ENCODE measurements at places on chromosomes 7 and 10. TPM values are rescaled to one million over a fixed set of nuclear protein-coding genes. Genes with fewer than 3 reads are reported as not detected.

DNA sequence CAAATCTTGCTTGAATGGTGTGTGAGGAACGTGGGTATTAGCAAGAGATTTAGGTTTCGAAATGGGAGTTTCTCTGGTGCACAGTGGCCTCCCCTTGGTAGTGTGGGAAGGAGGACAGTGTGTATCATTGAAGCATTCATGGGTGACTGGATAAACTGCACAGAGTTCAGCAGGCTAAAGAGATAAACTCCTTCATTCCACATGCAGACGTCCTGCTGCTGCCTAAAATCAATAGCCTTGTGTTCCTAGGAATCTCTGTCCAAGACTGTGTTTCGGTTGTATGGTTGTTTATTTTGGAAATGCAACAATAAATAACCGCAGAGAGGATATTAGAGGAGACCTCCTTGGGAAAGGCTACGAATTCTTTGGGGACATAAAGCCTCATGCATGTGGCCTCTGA lies 100.9 kb upstream of the FAM171A1 start:
- DNase-seq, result no peak
- no peak overlapping the region for H3K4me3 ChIP-seq
- H3K27ac ChIP-seq, result no peak overlapping the region
- H3K27me3 ChIP-seq, result peaks cover 2% of the 10 kb centered on the region
- no peaks in the 10 kb centered on the region for H3K4me1 ChIP-seq

DNA sequence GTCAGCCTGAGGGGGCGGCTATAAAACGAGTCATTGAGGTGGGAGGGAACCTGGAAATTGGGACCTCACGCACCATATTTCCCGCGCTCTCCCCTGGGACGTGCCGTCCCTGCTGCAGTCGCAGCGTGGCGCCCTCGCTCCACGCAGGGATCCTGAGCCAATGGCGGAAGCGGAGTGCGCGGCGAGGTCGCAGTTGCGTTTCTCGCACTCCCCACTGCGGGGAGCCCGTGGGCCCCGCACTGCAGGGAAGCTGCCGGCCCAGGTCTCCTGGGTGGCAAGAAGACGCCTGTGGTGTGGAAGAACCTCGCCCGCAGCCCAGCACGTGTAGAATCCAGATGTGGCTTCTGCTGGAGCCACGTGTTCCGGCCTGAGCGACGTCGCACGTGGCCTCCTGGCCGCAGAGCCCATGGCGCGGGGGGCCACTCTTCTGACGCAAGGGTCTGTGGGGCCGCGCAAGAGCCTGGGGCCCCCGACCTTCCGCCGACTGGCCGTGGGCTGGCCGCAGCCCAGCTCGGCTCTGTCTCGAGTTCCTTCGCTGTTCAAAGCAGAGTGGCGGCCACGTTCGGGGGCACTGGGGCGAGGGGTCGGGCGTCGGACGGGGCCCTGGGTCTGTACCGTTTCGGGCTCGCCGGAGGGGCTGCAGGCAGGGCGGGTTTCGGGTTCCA lies 26.4 kb downstream of the HIF1AN start:
- H3K36me3 ChIP-seq, result peaks cover 16% of the 10 kb centered on the region
- DNase-seq, result peak; percentile 84
- H3K27me3 ChIP-seq, result peaks cover 40% of the 10 kb centered on the region
- H3K4me3 ChIP-seq, result no peak overlapping the region

The TSPAN12 gene
- total RNA-seq, result not detected

DNA sequence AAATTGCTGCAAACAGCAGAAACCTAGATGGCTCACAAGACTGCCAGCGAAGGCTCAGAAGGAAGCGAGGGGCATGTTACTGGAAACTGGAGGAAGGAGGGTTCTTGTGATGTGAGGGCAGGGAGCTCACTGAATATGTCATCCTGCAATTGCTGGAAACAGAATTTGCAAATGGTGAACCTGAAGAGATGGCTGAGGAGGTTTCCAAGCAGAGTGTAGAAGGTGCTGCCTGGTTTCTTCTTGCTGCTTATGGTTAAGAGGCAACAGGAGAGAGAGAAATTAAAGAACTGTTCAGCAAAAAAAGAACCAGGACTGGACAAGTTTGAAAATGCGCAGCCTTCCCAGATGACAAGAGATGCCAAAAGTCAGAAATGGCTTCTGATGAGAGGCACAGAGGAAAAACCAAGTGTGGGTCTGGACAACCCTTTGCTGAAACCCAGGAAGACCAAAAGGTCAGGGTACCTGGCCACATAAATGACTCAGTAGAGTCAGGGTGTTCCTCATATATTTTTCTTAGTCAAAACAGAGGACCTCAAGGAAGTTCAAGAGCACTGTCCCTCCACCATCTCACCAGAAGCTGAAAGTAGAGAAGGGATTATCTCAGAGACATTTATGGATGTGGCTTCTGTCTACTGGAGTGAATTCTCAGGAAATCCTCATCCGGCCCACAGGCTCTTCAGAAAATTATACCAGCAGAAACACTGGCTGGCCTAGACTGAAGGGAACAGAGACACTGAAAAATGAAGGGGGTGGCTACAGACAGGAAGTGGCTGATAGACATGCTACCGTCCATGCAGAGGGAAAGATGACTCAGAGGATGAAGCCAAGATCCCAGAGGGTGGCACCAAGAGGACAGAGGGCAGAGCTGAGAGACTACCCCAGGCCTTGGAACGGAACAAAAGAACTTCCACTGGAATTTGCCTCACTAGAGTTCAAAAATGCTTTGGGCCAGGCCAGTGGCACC lies 10.1 kb downstream of the PAPOLB start:
- DNase-seq, result no peak
- H3K27ac ChIP-seq, result no peak overlapping the region
- H3K27me3 ChIP-seq, result peaks cover 4% of the 10 kb centered on the region
- H3K4me1 ChIP-seq, result peaks cover 8% of the 10 kb centered on the region

The CYP2C19 gene
- total RNA-seq, result 0.13 TPM

The GOLGA7B gene
- total RNA-seq, result 11.2 TPM

The SKIDA1 gene
- 0.25 TPM for total RNA-seq

DNA sequence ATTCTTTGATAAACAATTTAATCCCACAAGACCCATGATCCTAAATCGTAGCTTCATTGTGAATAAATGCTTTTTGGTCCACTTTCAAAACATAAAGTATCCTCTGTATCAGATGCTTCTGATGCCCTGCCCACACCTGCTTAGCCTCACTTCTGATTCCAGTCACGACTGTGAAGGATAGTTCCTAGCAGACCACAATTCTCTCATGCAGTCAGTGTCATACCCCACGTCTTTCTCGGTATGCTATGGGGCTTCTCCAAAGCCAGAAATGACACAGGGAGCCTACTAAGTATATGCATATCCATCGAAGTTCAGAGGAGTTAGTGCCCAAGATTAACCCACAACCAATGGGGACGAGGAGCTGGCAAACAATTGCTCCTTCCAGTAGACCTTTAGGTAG lies 27.6 kb upstream of the CTNNA3 start:
- no peak overlapping the region for H3K27ac ChIP-seq
- no peak overlapping the region for H3K4me3 ChIP-seq
- H3K36me3 ChIP-seq, result no peaks in the 10 kb centered on the region
- H3K4me1 ChIP-seq, result no peaks in the 10 kb centered on the region
- peaks cover 5% of the 10 kb centered on the region for H3K27me3 ChIP-seq
- no peak for DNase-seq

DNA sequence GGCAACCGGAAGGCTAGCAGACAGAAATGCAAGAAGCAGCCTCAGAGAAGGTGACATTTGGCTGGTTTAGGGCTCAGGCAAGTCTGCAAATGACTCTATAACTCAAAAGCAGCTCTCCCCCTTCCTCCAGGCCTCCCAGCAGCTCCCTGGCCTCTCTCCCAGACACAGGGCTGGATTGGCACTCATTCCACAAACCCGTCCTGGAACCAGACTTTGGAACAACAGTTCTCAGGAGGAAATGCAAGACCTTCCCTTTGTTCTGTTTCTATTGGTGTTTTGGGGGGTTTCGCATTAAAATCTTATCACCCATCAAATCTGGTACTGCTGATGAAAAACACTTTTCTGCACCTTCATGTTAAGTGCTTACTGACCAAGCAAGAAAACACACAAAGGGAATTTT lies 40.3 kb upstream of the EFCAB10 start:
- H3K4me3 ChIP-seq, result no peak overlapping the region
- no peak for DNase-seq
- H3K36me3 ChIP-seq, result peaks cover 45% of the 10 kb centered on the region
- H3K4me1 ChIP-seq, result no peaks in the 10 kb centered on the region
- H3K27ac ChIP-seq, result no peak overlapping the region

GRCh38 chr10:69043931-69044531 lies 43.9 kb upstream of the SRGN start:
- peak overlapping the region; percentile 33 for H3K4me3 ChIP-seq
- peak; percentile 71 for DNase-seq
- H3K4me1 ChIP-seq, result peaks cover 58% of the 10 kb centered on the region
- H3K27me3 ChIP-seq, result no peaks in the 10 kb centered on the region
- peak overlapping the region; percentile 98 for H3K27ac ChIP-seq
- no peaks in the 10 kb centered on the region for H3K36me3 ChIP-seq

- peak; percentile 65 for DNase-seq
- no peak overlapping the region for H3K4me3 ChIP-seq
- no peaks in the 10 kb centered on the region for H3K36me3 ChIP-seq
Measured at GRCh38 chr10:13659887-13660550, 73.3 kb downstream of the PRPF18 start.

GRCh38 chr10:70455213-70455630 lies 13.7 kb upstream of the NODAL start:
- no peaks in the 10 kb centered on the region for H3K36me3 ChIP-seq
- peaks cover 46% of the 10 kb centered on the region for H3K27me3 ChIP-seq
- no peaks in the 10 kb centered on the region for H3K4me1 ChIP-seq
- no peak overlapping the region for H3K4me3 ChIP-seq

- H3K4me1 ChIP-seq, result peaks cover 6% of the 10 kb centered on the region
- no peaks in the 10 kb centered on the region for H3K36me3 ChIP-seq
- no peak overlapping the region for H3K27ac ChIP-seq
- H3K4me3 ChIP-seq, result no peak overlapping the region
- peaks cover 77% of the 10 kb centered on the region for H3K27me3 ChIP-seq
Measured at GRCh38 chr10:23197416-23197861, 5.3 kb downstream of the PTF1A start.

GRCh38 chr10:128098631-128099030 lies 27.6 kb downstream of the MKI67 start:
- DNase-seq, result no peak
- no peak overlapping the region for H3K4me3 ChIP-seq
- H3K4me1 ChIP-seq, result peaks cover 63% of the 10 kb centered on the region
- H3K36me3 ChIP-seq, result peaks cover 65% of the 10 kb centered on the region
- peak overlapping the region; percentile 55 for H3K27ac ChIP-seq

DNA sequence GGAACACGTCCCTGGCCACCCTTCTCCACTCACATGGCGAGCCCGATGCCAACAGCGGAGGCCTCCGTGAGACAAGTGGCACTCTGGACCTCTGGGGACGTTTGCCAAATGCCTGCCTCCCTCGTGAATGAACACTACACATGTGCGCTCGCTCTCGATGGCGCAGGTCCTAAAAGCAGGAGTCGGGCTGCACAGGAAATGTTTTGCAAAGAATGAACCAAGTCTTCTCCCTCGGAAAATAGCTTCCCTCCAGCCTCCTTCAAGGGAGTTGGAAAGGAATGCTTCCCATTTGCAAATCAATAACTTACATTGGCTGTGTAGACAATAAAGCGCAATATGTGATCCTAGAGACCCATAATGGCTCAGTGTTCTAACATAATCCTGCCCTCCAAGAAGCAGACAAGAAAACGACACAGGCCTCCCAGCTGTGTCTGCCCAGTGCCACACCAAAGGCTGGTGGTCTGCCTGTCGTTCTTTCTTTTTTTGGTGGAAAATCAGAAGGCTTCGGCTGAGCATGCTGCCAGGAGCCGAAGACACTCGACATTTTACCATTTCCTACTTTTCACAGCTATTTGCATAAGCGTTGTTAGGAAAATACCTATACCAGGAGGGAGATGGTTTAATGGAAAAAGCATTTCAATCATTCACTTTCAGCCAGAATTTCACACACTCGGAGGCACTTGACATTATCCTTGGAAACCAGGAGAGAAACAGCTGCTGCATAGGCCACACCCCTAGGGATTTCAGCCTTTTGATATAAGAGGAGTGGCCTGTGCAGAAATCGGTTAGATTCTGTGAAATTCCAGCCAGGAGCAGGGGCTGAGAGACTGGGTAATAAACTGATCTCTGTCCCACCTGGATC lies 38.4 kb downstream of the ATXN7L1 start:
- DNase-seq, result no peak
- peaks cover 10% of the 10 kb centered on the region for H3K27me3 ChIP-seq
- H3K36me3 ChIP-seq, result no peaks in the 10 kb centered on the region
- no peak overlapping the region for H3K27ac ChIP-seq
- H3K4me3 ChIP-seq, result no peak overlapping the region

GRCh38 chr10:92066386-92066785 lies 142.8 kb downstream of the BTAF1 start:
- no peaks in the 10 kb centered on the region for H3K36me3 ChIP-seq
- H3K27ac ChIP-seq, result no peak overlapping the region
- no peak for DNase-seq
- peaks cover 1% of the 10 kb centered on the region for H3K4me1 ChIP-seq

DNA sequence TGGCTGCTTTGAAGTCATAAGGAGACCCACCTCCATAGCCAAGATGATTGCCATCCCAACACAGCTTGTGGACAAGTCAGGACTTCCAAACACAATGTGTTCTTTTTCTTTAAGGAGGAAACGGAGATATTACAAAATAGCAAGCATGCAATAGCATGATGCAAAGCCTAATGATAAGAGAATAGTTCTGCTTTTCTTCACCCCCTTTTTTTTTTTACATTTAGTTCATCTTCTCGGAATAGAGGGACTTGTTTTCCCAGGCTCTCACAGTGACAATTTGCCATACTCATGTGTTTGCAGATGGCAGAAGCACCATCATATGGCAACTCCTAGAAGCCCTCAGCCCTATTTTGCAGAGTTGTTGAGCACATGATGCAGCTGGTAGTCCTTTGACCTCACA lies 119.8 kb downstream of the ITGB8 start:
- H3K27me3 ChIP-seq, result no peaks in the 10 kb centered on the region
- no peak overlapping the region for H3K27ac ChIP-seq
- H3K36me3 ChIP-seq, result no peaks in the 10 kb centered on the region
- H3K4me1 ChIP-seq, result no peaks in the 10 kb centered on the region
- no peak for DNase-seq
- H3K4me3 ChIP-seq, result no peak overlapping the region

DNA sequence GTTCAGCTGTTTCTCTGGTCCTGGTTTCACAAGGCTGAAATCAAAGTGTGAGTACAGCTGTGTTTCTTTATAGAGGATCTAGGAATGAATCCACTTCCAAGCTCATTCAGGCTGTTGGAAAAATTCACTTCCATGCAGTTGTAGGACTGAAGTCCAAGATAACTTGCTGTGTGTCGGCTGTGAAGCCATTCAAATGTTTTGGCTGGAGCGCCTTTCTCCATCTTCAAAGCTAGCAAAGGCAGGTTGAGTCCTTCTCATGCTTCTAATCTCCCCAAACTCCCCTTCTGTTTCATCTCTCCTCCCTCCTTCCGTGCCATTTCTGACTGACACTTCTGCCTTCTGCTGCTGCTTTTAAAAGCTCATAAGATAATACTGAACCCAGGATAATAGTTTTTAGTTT lies 1195.4 kb upstream of the LRRN3 start:
- H3K4me3 ChIP-seq, result no peak overlapping the region
- H3K36me3 ChIP-seq, result no peaks in the 10 kb centered on the region
- no peaks in the 10 kb centered on the region for H3K27me3 ChIP-seq

DNA sequence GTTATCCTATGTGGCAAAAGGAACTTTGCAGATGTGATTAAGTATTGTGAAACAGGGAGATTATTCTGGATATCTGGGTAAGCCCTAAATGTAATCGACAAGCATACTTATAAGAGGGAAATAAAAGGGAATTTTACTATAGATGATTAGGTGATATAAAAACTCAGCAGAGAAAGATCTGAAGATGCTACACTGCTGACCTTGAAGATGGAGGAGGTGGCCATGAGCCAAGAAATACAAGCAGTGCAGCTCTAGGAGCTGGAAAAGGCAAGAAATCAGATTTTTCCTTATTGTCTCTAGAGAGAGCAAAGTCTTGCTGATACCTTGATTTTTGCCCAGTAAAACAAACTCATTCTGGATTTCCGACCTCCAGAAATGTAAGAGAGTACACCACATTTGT lies 67.7 kb downstream of the BRAF start:
- H3K27me3 ChIP-seq, result no peaks in the 10 kb centered on the region
- H3K36me3 ChIP-seq, result no peaks in the 10 kb centered on the region
- no peak for DNase-seq
- no peak overlapping the region for H3K4me3 ChIP-seq
